GM13977 (cell line): ENCODE measurements at places on chromosomes 12 and 14.
A peak's percentile ranks its signal among the peaks of the same experiment; 100 is the strongest.

DNA sequence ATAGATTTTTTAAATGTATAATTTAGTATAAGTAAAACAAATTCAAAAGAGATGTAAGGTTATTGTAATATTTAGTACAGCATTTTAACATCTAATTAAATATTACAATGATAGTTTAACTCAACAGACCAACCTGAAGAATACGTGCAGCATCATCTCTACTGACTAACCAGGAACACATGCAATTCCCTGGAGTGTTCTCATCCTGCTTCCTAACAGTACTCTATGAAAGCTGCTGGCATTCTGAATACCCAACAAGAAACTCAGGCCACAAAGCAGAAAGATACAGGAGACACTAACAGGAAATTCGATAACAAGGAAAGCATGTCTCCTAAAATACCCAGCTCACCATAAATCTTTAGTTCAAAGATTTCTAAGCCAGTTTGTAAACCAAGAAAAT lies 58.3 kb downstream of the CEP83 start:
- DNase-seq = no peak

DNA sequence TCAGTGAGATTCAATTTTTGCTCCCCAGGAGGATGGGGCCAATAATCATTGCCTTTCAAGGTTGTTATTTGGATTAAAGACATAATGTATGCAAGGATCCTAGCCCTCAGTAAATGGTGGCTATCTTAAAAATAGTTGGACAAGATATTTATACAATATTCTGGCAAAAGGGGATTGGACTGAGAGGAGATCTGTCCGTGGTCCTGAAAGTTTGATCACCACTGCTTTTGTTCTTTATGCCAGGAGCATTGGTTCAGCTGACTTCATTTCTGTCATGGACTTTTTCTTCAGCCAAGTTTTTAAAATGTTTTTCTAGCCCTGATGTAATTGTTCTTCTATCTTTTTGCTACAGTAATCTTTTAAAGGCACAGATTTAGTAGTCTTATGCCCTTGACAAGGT lies 70.2 kb upstream of the TCL1A start:
- DNase-seq = peak; percentile 42

GRCh38 chr12:120760349-120761254 lies 35.0 kb downstream of the ACADS start:
- no peak for DNase-seq

DNA sequence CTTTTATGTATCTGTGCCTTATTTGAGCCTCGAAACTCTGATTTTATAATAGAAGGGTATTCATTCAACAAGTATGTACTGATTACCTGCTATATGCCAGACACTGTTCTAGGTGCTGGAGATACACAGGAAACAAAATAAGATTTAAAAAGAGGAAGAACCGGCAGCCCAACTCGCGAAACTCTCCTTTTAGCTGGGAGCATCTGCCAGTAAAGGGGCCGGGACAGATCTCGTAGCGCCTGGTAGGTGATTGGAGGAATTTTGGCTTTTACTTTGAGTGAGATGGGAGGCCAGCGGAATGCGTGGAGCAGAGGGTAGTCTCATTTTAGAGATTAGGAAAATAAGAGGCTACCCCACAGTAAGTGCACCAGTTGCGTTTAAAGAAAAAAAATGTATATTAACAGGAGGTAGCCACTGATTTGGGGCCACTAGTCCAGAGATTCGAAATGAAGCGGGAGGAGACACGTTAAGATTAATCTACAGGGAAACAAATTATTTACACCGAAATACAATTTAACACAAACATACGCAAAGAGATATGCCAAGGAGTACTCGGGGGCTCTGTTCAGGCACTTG lies 520 bp upstream of the MON2 start:
- peak; percentile 57 for DNase-seq

- DNase-seq = no peak
Observed at GRCh38 chr14:75457648-75458165, 29.9 kb downstream of the JDP2 start.

GRCh38 chr14:50091240-50091913 lies 25.0 kb downstream of the VCPKMT start:
- no peak for DNase-seq

DNA sequence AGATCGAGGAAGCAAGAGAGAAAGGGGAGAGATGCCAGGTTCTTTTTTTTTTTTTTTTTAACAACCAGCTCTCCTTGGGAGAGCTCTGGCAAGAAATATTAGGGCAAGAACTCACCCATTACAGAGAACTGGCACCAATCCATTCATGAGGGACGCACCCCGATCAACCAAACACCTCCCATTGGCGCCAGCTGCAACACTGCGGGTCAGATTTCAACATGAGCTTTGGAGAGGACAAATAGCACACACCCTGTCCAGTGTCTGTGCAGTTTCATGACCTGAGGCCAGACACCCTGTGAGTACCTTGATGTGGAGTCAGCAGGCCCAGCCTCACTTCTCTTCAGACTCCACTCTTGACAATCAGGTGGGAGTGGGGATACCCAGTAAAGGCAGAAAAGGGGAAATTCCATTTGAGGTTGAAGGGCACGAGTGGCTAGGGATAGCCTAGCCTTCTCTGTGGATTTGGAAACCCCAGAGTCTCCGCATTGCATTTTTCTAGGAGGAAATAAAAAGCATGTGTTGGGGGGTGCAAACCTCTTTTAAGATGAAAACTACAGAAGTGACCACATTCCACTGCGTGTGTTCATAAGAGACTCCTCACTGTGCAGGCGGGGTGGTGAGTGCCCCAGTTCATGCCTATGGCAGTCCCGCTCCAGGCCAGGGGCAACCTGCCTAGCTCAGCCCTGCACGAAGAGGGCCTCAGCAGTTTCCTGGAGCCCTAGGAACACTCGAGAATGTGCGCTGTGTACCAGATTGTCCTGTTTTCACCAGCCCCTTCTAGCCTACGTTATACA lies 42.4 kb upstream of the GPATCH2L start:
- no peak for DNase-seq

DNA sequence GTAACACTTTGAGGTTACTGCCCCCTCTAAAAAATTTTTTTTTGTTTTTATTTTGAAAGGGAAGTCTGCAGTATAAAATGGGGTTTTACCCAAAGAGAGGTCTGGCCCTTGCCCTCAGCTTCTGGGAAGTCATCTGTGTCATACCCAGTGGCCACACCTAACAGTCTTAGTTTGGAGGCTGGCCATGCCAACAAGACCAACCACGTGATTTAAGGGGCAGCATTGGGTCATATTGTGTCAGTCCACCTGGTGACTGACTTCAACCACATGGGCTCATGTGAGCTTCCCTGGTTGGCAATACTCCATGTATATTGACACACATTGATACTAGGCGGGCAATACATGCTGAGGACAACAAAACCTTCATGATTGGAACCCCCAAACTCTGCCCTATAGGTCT lies 173.9 kb downstream of the GXYLT1 start:
- no peak for DNase-seq

DNA sequence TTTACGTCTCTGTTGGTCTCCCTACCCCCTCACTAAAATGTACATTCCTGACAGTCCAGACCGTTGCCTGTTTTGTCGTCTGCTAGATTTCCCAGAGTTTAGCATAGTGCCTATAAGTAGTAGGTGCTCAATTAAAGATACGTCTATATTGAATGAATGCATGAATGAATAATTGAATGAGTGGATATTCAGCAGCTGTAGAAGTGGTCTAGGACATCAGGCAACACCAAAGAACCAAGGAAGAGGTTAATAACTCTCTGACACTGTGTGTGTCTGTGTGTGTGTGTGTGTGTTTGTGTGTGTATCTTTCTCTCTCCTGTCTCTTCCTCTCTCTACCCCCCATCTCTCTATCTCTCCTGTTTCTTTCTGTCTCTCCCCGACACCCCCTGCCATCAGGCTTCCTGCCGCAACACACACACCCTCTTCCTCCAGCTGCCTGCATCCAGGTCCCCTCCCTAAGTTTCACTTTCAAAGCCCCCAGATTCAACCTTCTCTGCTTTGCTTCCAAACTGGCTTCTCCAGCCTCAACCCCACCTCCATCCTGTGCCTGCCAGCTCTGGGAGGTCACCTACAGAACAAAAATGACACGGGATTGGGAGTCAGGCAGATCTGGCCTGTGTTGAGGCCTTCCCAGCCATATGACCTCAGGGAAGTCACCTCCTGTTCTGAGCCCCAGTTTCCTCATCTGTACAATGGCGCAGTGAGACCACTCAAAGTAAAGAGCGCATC lies 119.9 kb upstream of the NCOR2 start:
- DNase-seq = no peak

DNA sequence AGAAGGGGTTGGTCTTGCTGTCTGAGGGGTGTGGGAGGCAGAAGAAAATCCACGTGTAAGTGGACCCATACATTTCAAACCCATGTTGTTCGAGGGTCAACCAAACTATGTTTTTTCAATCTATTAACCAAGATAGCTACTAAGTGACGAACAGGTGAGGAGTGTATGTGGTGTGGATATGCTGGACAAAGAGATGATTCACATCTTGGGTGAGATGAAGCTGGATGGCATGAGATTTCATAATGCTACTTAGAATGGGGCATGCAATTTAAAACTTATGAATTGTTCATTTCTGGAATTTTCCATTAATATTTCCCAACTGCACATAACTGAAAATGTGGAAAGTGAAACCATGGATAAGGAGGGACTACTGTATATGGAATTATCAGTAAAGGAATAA lies 17.9 kb upstream of the KTN1 start:
- DNase-seq = no peak

- no peak for DNase-seq
Observed at GRCh38 chr12:95788637-95789036, 1.9 kb downstream of the NTN4 start.

GRCh38 chr14:52840877-52841276 lies 49.5 kb upstream of the GNPNAT1 start:
- peak; percentile 22 for DNase-seq

- DNase-seq = no peak
Observed at GRCh38 chr14:30935445-30935844, 61.1 kb downstream of the COCH start.

- no peak for DNase-seq
Observed at GRCh38 chr14:91361233-91361811, 56.3 kb downstream of the CCDC88C start.
